ENCODE measurements at places on chromosomes 11 and 22.

GRCh38 chr11:62132191-62132590, 8.4 kb downstream of the INCENP start:
- peak; percentile 61 for DNase-seq

DNA sequence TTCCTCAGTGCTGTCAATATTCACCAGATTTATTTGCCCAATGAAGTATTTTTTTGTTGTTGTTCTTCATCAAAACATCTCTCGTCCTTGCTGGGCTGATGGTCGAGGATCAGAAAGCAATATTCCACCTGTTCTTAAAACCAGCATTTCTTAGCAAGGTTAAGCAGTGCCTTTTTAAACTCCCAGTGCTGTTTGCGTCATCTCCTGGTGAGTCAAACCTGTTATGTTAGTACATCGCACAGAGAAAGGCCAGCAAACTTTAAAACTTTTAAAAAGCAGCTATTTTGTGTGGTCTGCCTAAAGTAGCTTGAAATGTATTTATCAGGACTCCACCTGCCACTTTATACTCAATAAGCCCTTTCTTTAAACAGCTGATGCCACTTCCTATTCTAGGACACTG, 802.0 kb downstream of the KCNA4 start:
- no peak for DNase-seq

DNA sequence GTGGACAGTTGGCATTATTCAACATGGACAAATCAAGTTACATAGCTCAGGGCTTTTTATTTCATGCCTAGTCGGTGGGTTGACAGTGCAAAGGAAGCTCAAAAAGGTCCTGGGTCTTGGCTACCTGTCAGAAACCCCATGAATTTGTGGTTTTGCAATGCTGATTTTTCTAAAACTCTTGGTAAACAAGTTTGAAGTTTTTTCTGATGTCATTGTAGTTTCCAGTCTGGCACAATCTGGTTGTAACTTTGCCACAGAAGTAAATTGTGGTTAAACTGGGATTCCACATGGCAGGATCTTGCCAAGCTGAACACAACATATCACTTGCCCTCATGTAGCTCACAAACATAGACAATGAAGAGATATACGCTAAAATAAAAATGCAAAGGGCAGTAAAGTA, 100.8 kb downstream of the EHF start:
- DNase-seq, result no peak

DNA sequence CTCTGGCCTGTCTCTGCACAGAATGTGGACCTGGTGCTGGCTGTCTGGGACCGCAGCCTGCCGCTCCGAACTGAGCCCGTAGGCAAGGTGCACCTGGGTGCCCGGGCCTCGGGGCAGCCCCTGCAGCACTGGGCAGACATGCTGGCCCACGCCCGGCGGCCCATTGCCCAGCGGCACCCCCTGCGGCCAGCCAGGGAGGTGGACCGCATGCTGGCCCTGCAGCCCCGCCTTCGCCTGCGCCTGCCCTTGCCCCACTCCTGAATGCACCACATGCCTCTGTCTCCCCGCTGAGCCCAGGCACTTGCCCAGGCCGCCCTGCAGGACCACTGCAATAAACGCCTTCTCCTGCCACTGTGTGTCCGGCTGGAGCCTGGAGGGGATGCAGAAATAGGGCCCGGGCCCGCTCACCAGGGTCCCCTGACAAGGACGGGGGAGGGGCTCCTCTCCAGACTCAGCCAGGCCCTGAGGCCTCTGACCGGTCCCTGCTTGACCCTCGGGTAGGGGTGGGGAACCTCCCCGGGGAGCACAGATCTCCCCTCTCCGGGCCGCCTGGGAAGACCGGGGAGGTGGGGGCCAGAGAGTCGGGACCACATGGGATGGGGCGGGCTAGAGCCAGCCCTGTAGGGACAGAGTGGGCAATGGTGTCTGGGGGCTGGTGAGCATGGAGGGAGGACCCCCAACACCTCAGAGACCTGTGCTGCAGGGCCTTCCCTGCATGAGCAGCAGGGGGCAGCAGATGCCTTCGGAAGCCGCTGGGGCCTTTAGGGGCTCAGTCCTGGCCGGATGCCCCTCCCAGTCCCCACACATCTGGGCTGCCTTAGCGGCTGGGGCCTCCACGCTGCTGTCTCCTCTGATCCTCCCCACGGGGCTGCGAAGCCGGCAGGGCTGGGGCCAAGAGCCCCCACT, 1.4 kb upstream of the TNNI2 start:
- no peak for DNase-seq

DNA sequence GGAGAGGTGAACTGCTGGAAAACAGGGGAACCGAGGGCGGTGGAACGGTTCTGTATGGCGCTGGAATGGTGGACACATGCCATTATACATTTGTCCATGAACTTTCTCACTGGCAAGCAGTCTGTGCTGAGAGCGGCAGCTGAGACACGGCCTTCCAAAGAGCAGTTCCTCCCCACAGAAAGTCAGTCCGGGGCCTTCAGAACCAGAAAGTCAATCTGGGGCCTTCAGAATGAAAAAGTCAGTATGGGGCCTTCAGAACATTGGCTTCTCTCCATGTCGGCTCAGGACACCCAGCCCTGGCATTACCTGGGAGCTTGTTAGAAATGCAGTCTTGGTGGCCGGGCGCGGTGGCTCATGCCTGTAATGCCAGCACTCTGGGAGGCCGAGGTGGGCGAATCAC, 8.8 kb downstream of the TXN2 start:
- DNase-seq, result no peak

GRCh38 chr22:44127356-44127755, 53.4 kb upstream of the PARVG start:
- no peak for DNase-seq

DNA sequence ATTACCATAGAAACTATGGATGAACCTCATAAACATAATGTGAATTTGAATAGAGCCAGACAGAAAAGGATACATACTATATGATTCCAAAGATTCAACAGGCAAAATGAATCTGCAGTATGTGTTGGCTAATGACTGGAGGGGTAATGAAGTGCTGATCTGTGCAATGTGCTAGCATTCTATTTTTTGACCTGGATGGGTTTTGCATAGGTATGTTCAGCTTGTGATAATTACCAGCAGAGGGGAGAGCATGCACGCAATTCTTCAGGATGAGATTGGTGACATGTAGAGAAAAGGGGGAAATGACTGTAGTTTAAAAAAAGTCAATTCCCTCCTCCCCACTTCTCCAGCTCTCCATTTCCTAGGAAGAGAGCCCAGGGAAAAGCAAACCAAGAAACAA, 618 bp upstream of the CCDC81 start:
- DNase-seq, result no peak

DNA sequence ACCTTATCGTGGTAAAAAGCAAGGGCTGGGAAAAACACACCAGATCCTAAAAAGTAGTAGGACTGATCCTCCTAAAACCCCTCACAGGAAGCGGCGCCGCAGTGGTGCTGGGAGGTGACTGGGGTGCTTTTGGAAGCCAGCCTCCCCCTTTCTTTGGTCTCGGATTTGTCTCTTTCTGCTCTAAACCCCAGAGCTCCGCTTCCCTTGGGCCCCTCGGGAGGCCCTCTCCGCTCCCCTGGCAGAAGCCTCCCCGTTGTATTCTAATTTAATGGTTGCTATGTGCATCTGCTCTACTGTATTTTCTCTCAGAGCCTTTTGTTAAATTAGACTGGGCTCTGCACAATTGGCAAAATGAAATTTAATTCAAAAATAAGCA, 587.7 kb downstream of the OPCML start:
- no peak for DNase-seq

GRCh38 chr11:5546457-5546856, 1.9 kb downstream of the OR52H1 start:
- no peak for DNase-seq

DNA sequence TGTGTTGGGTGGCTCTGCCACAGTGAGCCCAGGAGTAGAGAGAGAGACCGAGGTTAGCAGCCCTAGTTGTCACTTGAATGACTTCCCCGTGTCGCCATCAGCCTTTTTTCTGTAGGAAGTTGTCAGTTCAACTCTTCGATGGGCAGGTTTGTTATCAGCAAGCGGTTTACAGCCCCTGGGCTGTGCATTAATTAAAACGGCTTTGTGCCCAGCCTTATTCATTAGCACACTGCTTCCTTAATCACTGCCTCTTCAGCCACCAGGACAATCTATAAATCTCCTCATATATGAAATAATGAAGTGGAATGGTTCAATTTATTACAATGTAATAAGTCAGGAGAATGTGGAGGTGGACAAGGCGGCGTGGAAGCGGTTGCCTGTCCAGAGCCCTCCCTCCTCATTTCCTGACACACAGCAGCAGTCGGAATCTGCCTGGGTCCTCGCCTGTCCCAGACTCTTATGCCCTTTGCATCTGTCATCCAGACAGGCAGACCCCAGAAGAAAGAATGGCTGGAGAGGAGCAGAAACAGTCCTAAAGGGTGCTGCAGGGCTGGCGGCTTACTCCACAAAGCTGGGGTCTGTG, 122.4 kb upstream of the OPCML start:
- DNase-seq, result no peak

GRCh38 chr11:72244361-72245262, 636 bp upstream of the PHOX2A start:
- no peak for DNase-seq

GRCh38 chr22:38313384-38313955, 3.8 kb downstream of the CSNK1E start:
- no peak for DNase-seq

DNA sequence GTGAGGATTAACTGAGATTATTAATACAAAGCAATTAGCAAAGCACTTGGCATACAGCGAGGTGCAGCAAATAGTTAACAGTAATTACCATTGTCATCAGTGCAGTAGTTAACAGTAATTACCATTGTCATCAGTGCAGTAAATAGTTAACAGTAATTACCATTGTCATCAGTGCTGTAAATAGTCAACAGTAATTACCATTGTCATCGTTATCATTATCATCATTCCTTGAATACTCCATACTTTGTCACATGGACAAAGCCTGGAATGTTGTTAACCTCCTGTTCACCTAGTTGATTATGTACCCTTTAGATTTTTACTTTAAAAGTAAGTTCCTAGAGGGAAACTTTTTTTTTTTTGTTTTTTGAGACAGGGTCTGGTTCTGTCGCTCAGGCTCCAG, 19.5 kb upstream of the LYVE1 start:
- DNase-seq, result no peak

DNA sequence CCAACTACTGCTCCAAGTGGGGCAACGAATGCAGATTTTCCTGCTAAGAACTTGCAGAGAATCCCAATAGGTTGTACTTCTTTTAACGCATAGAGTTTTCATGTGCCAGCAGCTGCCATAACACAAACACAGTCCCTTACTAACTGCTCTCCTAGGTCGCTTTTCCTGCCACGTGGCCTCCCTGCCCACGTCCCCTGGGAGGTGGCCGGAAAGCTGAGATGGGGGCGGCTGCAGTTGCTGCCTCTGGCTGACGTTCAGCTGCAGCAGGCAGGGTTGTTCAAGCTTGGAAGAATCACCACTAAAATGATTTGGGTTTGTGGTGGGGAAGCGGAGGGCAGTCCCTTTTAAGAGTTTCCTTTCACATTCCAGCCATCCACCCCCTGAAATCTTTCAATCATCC, 39.3 kb downstream of the ZNF202 start:
- DNase-seq, result no peak

DNA sequence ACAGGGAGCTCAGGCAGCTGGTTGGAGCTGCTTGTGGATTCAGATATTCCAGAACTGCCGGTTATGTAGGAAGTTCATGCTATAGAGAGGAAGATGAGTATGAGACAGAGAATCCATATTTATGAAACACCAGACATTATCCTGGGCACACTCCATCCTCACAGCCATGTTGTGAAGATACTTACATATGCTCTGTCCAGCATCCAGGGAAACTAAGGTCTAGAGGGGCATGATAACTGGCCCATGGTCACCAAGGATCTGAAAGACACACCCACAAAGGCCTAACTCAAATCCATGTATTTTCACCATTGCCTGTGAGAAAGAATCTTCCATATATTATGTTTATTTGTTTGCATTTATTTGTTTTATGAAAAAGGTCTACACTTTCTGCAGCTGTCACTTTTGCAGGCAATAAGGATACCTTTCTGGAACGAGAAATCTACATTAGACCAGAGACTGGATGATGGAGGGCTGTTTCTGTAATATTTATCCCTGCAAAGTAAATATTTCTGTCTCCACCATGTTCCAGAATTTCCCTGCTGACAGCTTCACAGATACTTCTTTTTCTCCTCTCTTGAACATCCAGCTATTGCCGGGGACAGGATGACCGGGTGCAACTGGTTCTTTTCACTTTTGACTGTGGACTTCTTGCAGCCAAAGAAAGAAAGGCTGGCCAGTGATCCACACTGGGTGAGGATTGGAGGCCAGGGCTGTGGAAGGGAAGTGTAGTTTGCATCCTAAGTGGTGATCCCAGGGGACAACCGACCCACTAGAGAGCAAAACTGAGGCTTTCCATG, 145.9 kb upstream of the NAV2 start:
- no peak for DNase-seq

DNA sequence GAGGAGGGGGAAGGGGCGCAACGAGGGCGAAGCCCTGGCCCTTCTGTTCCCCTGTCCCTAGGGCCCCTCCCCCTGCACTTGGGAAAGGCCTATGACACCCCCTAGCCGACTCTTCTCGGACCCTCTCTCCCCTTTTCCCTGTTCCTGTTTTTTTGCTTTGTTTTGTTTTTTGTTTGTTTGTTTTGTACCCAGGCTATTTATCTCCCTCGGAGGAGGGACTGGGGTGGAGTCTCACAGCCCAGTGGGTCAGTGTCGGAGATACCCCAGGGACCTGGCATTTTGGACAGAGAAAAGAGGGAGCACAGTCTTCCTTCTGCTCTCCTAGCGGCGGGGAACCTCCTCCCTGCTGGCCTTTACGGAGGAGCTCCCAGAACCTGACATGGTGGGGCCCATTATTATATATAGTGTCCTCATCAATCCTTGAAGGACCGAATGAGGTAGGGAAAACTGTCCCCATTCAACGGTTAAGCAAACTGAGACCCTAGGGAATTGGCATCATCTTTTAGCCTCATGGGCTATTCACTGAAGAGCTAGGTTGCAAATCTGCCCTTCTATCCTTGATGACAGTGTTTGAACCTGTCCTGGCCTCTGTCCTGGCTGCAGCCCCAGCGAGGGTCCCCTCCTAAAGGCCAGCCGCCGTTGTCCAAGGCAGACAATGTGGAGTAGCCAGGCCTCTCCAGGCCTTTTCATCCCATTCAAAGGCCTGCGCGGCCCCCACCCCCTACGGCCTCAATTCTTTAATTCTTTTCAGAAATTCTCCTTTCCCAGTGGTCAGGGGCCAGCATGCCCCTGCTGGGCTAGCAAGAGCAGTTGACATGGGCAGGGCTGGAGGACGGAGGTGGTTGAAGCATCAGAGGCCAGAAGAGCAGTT, 911 bp downstream of the EMID1 start:
- DNase-seq, result no peak

DNA sequence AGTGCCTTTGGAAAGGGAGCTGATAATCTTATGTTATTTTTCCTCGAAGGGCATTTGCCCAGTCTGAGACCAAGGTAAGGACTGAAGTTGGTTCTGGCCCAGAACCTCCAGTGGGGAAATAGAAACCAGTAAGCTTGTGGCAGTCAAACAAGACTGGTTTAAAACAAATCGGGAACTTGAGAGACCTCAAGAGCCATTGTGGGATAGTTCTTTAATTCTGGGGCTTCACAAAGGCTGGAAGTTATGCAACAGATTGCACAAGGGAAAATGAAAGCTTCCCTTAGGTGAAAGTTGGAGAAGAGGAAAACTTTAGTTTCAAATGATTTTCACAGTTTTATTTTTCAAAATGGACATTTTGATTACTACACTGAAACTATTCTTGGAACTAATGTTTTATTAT, 33.5 kb upstream of the RAB38 start:
- no peak for DNase-seq

Data from cardiac septum (tissue), 1 donor.